ENCODE measurements at places on chromosomes 12 and 14.
A peak's percentile ranks its signal among the peaks of the same experiment; 100 is the strongest.

- no peak for DNase-seq
Measured at GRCh38 chr12:55741931-55742680, 816 bp upstream of the GDF11 start.

GRCh38 chr14:57413849-57414248 is 23.5 kb downstream of the NAA30 start:
- DNase-seq, result no peak

DNA sequence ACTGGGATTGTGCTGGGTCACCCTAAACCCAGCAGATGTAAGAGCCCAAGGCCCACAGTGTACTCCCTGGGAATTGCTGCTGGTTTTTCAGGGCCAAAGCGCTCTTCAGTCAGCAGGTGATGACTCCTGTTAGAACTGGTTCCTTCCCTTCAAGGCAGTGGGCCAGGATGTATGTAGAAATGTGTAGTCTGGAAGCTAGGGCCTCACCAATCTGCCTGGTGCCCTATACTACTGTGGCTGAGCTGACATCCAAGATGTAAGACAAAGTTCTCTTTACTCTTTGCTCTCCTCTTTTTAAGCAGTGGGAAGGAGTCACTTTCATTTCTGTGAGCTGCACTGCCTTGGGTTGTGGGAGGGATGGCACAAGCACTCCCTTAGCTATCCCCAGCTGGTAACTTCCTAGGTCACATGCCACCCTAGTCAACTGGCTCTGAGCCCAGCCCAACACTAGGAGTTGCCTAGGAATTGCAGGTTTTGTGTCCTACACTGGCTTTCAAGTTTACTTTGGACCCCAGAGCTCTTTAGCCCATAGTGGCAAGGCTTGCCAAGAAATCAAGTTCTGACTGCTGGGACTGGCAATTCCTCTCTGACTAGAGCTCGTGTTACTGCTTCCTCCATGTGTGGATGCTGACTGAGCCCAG is 249.2 kb downstream of the C12orf50 start:
- DNase-seq, result no peak

- DNase-seq, result no peak
Measured at GRCh38 chr14:67491285-67491684, 2.8 kb upstream of the TMEM229B start.

- no peak for DNase-seq
Measured at GRCh38 chr12:100472325-100472724, 1.3 kb upstream of the NR1H4 start.

GRCh38 chr12:76777765-76778216 is 13.9 kb downstream of the ZDHHC17 start:
- no peak for DNase-seq

DNA sequence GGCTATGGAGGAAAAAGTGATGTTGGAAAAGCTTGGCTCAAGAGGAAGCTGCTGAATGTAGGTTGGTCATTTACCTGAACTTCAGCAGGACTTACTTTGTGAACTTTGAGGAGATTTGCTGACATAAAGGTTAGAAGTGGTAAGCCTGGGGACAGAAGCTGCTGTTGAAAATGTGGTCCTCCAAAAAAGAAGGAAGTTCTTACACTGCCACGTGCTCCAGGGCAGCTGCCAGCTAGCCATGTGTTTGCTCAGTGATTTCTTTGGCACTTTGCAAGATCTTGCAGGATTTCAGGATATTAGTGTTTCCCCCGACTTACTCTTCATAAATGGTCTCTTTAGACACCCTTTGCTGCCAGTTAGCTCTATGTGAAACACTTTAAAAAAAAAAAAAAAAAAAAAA is 14.8 kb upstream of the DYRK2 start:
- no peak for DNase-seq

DNA sequence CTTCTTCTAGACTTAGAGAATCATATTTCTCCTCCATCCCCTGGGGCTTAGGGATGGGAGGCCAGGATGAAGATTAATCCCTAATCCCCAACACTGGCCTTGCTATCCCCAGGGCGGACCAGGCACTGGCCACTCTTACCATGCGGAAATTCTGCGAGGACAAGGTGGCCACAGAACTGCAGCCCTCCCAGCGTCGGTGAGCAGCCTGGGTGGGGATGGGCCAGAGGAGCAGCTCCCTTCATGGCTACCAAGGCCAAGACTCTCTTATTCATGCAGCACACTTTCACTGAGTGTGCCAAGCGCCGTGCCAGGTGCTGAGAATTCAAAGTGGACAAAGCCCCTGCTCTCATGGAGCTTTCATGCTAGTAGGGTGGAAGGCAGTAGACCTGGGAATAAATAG is 7.0 kb downstream of the TNS2 start:
- DNase-seq, result no peak

GRCh38 chr12:31507966-31508365 is 83.0 kb downstream of the DENND5B start:
- DNase-seq, result no peak

DNA sequence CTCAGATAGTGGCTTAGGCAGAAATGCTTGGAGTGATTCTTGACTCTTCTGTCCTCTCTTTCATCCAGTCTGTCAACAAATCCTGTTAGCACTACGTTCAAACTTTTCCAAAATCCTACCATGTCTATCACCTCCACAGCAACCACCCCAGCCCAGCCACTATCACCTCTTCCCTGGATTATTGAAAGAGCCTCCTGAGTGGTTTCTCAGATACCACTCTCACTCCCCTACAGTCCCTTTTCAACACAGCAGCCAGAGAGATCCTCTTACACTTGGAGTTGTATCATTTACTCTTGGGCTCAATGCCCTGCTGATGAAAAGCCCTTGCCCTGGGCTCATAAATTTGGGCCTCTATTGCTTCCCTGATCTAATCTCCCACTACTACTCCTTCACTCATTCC is 218.9 kb downstream of the EXOC5 start:
- DNase-seq, result no peak

DNA sequence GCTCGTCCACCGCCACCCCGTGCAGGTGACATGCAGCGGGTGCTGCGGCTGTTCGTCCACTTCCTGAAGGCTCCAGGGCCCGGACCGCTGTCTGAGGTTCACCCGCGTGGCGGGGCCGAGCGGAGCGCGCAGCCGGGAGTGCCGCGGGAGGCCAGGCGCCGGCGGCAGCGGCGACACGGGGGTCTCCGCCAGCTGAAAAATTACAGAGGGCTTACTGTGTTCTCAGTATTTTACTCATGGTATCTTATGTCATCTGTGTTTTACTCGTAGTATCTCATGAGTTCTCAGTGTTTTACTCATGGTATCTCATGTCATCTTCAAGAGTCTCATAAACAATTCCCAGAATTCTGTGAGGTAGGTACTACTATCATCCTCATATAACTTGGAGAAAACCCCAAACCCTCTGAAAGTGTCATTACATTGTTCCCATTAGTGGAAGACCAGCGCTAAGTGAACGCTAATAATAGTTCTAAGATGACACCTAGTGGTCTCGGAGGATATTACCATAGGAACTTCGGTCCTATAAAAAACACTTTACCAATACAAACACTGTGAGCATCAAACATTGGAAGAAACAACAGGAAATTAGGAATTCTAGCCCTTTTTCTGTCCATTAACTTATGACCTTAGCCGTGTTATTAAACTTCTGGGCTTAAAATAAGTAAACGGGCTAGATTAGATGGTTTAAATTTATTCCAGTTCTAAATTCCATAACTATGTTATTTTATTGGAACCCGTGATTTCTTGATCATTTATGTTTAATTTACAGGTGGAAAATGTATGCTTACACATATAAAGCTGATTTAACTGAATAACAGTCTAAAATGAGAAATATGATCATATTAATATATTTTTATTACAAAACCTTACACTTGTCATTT is 32.4 kb downstream of the AK7 start:
- DNase-seq, result peak; percentile 43

GRCh38 chr12:12451098-12451497 is 94.2 kb downstream of the BORCS5 start:
- DNase-seq, result no peak

GRCh38 chr14:68612049-68612448 is 180.8 kb downstream of the ZFP36L1 start:
- no peak for DNase-seq

- DNase-seq, result no peak
Measured at GRCh38 chr14:95547626-95548327, 12.9 kb downstream of the GLRX5 start.

DNA sequence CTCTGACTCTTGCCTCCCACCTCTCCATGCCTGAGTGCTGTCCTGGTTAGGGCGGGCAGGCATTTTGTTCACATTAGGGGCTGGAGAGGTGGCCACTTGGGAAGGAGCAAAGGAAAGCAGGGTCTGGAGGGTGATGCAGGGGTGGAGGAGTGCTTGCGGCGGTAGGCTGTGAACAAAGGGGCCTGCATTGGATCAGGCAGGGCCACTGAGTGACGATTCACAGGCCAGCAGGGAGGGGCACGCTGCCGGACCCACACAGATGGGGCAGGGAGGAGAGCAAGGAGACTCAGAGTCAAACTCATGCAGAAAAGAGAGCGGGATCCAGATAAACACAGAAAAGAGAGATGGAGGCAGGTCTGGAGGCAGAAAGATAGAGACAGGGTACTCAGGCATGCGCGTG is 58.4 kb upstream of the TBX3 start:
- no peak for DNase-seq

DNA sequence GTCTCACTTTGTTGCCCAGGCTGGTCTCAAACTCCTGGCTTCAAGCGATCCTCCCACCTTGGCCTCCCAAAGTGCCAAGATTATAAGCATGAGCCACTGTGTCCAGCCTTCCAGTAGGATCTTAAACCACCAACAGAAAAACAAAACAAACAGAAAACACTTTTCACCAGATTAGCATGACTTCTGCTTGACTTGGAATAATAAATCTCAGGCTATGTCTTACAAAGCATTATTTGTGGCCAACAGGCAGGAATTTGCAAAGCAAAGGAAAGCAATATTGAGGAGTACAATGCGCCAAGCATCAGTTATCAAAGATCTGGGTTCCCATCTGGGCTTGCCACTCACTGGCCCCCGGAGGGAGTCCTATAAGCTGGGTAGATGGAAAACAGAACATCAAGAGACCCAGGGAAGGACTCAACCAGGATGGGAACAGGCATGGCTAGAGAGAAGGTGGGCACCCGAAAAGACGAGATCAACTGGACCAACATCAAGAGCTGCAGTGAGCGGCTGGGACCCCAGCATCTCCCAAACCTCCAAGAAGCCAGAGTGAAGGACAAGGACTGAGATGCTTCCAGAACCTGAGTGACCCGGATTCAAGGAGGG is 101.2 kb downstream of the TMEM30B start:
- no peak for DNase-seq

DNA sequence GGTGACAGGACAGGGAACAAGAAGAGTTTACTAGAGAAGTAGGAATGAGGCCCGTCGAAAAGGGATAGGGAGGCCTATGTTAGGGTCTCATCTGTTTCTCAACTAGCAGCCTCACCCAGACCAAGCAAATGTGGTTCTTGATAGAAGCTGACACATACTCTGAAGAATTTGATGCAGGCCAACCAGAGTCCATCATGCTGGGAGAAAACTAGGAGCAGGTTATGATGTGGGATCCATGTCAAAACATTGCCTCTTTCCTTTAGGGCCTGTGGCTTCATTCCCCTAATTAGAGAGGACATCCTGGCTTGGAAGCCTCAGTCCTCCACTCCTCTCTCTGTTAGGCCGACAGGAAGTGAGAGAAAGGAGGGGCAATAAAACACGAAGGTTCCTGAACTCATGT is 122.8 kb downstream of the NTF3 start:
- peak; percentile 43 for DNase-seq

DNA sequence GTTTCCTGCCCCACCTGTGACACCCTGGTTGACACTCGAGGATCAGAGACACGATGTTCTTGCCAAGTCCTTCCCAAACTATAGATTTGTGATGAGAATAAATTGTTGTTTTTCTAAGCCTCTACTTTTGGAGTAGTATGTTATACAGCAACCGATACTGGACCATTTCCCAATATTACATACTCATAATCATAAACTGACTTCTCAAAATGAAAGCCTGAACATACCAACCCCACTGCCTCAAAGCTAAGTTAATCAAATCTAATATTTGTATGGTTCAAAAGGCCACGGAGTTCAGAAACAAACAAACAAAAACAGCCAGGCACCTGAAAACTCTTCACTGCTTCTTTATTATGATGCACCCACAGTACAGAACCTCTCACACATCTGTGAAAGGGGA is 52.3 kb upstream of the GPHB5 start:
- DNase-seq, result no peak

DNA sequence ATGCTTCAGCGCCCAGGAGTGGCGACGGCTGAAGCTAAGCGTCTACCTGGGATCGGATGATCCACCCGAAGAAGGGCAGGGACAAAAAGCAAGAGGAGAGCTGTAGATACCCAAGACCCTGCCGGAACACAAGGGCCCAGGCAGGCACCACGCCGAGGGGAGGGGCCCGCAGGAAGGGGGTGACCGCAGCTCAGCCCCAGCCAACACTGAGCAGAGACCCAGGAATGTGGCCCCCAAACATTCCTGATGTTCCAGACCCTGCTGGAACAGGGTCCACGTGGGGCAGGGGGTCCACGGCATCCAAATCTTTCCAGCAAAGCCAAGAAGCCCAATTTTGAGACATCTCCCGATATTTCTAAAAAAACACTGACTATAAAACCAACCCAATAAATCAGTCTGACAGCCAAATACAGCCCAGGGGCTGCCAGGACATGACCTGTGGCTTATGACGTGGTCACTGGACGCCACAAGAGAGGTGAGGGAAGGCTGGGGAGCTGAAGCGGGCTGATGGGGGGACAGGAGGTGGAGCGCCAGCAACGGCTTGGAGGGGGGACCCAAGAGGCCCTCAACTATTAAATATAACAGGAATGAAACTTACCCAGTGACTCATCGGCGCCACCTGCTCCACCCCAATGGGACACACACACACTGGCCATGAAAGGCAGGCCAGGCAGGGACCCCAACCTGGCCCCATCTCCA is 58.9 kb downstream of the NCOR2 start:
- DNase-seq, result no peak

- no peak for DNase-seq
Measured at GRCh38 chr14:90649557-90650135, 166.6 kb downstream of the TTC7B start.

- DNase-seq, result no peak
Measured at GRCh38 chr12:56348776-56349175, 10.1 kb downstream of the IL23A start.

DNA sequence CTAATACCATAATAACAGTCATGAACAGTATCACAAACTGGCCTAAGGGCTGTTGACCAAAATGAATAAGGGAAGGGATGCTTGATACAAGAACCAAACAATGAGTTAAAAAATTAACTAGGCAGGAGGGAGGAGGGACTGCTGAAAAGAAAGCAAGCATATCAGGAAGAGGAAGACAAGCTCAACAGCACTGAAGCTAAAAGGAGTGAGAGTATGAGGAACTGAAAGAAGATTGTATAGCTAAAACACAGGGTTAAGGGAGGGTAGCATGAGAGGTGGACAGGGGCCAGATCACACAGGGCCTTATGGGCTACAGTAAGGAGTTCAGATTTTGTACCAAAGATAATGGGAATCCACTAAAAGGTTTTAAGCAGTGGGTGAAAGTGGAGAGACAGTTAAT is 34.1 kb downstream of the ITGA7 start:
- DNase-seq, result no peak

GRCh38 chr12:102093319-102093718 is 26.6 kb downstream of the NUP37 start:
- no peak for DNase-seq

- no peak for DNase-seq
Measured at GRCh38 chr12:4506870-4507269, 31.8 kb upstream of the RAD51AP1 start.
